Naive thymus-derived CD4-positive, alpha-beta T cell (primary cell): ENCODE measurements at places on chromosomes 16 and 17.

- DNase-seq, result no peak
Observed at GRCh38 chr16:4203748-4204147, 38.1 kb downstream of the SRL start.

DNA sequence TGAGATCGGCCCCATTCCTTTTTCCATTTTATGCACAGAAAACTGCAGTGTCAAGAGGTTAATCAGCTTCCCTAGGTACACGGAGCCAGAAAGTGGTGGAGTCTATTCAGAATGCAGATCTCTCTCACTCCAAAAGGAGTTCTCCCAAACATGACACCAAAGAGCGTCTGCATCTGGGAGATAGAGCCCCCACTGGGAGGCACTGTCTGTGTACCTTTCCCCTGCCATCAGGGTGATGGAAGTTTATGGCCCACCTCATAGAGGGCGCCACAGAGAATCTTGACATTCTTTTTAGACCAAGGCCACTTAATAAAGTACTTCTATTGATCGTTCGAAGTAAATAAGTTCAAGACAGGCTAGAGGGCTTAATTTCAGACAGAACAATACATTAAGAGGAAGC lies 493.7 kb upstream of the ERCC4 start:
- no peak for DNase-seq

- no peak for DNase-seq
Observed at GRCh38 chr16:23466162-23466885, 13.3 kb upstream of the COG7 start.

DNA sequence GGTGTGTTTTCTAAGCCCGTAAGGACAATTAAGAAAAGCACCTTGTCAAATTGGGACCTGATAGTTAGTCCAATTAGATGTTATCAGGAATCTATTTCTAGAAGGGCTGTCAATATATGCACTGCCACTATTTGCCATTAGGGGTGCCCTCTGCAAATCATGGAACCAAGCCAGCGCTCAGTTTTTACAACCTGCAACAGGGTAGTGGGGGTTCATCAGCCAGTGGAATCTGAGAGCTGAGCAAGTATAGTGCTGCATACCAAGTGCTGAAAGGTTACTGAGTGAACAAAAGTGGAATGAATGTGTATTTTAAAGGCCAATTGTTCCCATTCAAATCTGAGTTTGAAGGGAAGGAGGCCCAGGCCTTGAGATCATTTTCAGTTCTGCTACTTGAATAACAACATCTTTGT lies 10.4 kb downstream of the PRR11 start:
- no peak for DNase-seq

GRCh38 chr16:25747160-25747758 lies 55.5 kb downstream of the HS3ST4 start:
- DNase-seq, result no peak

- DNase-seq, result no peak
Observed at GRCh38 chr16:51034481-51035109, 116.5 kb downstream of the SALL1 start.

DNA sequence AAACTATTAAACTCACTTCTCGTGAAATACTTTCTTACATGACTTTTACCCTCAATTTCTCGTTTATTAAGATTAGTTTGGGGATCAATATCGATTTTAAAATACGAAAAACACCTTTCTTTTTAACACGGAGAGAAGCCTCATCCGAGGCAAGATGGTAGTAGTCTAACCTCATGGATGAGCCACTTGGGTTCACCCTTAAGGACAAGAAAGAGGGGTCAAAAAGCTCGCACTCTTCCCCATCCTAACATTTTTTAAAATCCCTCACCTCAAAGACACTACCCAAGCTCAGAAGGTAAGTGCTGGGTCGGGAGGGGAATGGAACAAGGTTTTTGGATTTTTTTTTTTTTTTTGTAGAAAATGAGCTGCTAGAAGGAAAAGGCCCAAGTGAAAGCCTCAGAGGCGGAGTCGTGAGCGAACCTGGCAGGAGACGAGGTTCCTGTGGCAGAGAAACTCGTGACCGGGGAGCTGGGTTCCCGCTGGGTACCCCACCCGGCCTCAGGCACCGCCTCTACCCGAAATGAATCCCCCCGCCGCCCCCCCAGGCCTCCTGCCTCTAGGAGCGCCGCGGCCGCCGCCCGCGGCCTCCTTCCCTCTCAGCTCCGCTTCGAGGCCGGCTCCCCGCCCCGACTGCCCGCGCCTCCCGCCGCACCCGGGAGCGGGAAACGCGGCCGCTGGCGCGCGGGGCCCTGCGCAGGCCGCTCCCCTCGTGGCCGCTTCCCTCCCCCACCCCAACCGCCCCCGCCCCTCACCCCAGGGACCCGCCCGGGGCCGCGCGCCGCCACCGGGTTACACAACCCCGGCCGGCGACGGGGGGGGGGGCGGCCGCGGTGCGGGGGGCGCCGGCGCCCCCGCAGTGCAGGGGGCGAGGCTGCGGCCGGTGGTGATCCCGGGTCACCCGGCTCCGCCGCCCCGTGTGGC lies 1.6 kb downstream of the NUFIP2 start:
- peak; percentile 32 for DNase-seq

GRCh38 chr16:86018487-86018886 lies 119.5 kb downstream of the IRF8 start:
- no peak for DNase-seq

- no peak for DNase-seq
Observed at GRCh38 chr16:57462978-57463362, 491 bp downstream of the POLR2C start.

DNA sequence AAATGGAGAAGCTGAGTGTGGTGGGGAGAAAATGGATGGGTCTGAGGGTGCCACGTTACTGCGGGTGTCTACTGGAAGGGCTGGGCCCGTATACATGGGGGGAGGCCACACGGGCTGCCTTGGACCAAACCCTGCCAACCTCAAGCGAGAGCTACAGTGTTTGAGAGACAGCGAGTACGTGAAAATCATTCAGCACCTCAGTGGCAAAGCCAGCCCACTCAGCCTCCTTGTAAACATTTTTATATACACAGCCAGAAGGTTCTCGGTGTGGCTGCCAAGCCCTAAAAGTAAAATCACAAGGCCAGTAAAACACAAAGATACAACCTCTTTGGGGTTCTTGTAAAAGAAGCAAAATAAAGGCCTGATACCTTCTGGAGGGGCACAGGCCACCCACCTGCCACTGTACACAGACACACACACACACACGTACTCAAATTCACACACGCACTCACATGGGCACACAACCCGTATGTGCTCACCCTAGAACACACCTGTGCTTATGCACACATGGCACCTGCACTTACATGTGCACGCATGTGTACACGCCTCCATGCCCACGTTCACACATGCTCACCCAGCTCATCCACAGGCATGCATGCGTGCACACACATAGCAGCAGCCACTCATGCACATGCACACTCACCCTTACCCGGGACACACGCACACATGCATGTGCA lies 102.8 kb downstream of the GSG1L start:
- DNase-seq, result no peak

GRCh38 chr17:68379692-68380677 lies 77.3 kb downstream of the WIPI1 start:
- no peak for DNase-seq

- DNase-seq, result no peak
Observed at GRCh38 chr17:17090642-17091103, 48.4 kb downstream of the MPRIP start.

- DNase-seq, result no peak
Observed at GRCh38 chr16:19377864-19378263, 39.8 kb upstream of the TMC5 start.

GRCh38 chr16:56972403-56973293 lies 10.9 kb downstream of the CETP start:
- no peak for DNase-seq

- DNase-seq, result no peak
Observed at GRCh38 chr16:10579965-10580882, at the start of gene EMP2. EMP2 (minus strand) TSS chr16:10580598; CDS start chr16:10547617, 32,981 bp downstream.

- peak; percentile 70 for DNase-seq
Observed at GRCh38 chr17:17186051-17186450, 20.1 kb downstream of the PLD6 start.

GRCh38 chr16:17397499-17397891 lies 73.3 kb downstream of the XYLT1 start:
- DNase-seq, result no peak

GRCh38 chr17:43471585-43472160 lies 12.1 kb upstream of the DHX8 start:
- DNase-seq, result no peak

GRCh38 chr17:50461550-50462132 lies 7.0 kb downstream of the CHAD start:
- DNase-seq, result no peak

GRCh38 chr16:77660311-77660710 lies 62.0 kb upstream of the NUDT7 start:
- DNase-seq, result no peak

GRCh38 chr17:41360296-41360995 lies 9.2 kb downstream of the KRT33B start:
- no peak for DNase-seq

GRCh38 chr16:56262551-56263245 lies 71.4 kb downstream of the GNAO1 start:
- no peak for DNase-seq

- no peak for DNase-seq
Observed at GRCh38 chr16:10817963-10818941, at the start of gene TVP23A. TVP23A (minus strand) TSS chr16:10818794; CDS start chr16:10818493, 301 bp downstream.

DNA sequence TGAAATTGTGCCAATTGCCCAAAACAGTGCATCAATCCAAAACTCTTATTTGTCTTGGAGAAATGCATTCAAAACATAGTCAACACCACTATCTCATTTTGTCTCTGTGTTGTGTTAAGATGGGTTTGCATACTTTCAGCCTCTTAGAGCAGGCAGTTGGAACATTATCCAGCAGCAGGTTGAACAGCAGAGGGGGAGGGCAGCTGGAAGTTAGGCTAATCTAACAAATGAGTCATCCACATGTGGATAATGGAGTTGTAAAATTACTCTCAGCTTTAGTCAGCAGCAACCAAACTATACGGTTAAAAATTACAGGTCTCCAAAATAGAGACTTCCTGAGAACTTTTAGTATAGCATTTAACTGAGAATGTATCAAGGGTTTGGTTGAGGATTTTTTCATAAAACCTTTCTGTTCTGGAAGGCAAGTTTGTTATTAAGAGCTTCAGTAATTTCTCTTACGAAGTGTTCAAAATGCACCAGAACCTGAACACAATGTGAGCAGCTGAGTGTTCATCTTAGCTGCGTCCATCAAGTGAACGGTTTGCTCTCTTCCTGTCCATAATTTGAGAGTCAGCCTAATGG lies 46.3 kb downstream of the PRKCA start:
- DNase-seq, result no peak

DNA sequence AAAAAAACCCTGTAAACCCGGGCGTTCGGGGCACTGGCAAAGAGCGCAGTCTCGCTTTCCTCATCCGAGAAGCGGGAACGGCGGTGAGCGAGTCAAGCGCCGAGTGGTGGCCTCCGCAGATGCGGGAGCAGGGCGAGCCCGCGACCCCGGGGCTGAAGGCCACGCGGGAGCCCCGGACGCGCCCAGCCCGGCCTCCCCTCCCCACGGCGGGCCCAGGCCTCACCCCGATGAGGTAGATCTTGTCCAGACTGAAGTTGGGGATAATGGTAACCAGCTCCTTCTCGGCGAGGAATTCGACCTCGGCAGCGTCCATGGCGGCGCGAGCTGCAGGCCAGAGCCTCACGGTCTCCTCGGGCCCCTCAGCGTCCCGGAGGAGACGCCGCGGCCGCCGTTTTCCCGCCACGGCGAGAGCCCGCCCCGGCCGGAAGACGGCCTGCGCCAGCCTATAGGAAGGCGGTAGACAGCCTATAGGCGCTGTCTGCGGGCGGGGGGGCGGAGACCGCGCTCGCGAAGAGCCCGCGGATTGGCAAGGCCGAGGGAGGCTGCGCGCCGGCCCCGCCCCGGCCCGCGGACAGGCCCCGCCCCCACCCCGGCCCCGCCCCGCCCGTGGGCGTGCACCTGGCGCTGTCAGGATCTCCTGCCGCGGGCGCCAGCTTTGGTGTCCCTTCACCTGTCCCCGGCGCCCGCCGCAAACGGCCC lies at the start of gene GINS2:
Gene GINS2, minus strand, starts transcription at position 369 of the 699 bp plus-strand sequence. Its CDS starts 56 bp downstream, at position 313.
- DNase-seq, result peak; percentile 90

DNA sequence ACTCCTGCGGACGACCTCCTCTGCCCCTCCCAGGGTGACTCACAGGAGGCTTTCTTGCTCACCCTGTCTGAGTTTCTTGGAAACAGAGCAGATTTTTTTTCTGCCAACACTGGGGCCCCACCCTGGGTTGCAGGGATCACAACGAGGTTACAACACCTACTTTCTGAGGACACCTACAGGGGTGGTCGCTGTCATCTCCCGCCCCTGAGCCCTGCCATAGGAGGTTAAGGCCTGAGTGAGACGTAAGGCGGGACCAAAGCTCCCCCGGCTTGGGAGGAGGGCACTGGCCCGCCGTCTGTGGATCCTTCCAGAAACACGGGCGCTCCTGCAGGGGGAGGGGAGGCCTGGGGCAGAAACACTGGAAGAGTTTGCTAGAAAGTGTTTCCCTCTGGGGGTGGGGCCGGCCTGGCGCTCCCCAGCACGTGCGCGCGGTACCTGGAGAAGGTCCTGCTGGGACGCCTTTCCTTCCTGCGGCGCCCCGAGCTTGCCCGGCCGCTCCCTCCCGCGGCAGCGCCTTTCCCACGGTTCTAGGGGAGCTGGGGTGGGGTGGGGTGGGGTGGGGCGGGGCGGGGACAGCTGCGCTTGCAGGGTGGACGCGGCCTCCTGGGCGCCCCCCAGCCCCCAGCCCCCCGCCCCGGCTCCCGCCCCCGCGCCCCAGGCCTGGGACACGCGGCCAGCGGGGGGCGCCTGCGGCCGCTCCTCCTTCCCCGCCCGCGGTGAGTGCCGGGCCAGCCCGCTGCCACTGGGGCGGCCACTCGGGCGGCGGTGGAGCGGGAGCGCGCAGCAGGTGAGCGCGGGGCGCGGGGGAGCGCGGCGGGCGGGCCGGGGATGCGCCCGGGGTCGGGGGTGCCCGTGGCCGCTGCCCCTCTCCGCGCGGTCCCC lies 20.7 kb upstream of the ADCY7 start:
- DNase-seq, result peak; percentile 40

- no peak for DNase-seq
Observed at GRCh38 chr17:69047368-69048263, 13.1 kb downstream of the ABCA9 start.

DNA sequence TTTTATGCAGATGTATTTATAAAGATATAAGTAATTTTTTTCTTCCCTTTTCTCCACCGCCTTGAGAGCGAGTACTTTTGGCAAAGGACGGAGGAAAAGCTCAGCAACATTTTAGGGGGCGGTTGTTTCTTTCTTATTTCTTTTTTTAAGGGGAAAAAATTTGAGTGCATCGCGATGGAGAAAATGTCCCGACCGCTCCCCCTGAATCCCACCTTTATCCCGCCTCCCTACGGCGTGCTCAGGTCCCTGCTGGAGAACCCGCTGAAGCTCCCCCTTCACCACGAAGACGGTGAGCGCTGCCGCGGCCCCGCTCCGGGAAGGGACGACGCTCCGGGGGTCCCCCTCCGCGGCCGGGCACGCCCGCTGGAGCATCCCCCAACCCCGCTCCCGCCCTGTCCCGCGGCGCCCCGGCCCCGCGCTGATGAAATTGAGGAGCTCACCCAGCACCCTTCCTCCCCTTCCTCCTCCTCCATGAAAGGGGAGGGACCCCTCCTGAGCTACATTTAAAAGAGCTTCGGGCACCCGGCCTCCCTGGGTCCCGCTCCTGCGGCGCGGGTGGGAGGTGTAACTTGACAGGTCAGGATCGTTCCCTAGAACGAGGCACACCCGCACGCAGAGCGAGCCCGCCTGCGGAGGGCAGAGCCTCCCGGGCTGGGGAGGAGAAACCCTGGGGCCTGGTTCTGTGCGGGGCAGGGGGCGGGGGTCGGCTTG lies 706 bp downstream of the HLF start:
- DNase-seq, result no peak

GRCh38 chr17:42553866-42554249 lies 1.1 kb downstream of the HSD17B1 start:
- no peak for DNase-seq
